Aorta (tissue), 5 donors: ENCODE measurements at places on chromosomes 5 and 9. TPM values are rescaled to one million over a fixed set of nuclear protein-coding genes. Genes with fewer than 3 reads are reported as not detected.
A peak's percentile ranks its signal among the peaks of the same experiment; 100 is the strongest.

DNA sequence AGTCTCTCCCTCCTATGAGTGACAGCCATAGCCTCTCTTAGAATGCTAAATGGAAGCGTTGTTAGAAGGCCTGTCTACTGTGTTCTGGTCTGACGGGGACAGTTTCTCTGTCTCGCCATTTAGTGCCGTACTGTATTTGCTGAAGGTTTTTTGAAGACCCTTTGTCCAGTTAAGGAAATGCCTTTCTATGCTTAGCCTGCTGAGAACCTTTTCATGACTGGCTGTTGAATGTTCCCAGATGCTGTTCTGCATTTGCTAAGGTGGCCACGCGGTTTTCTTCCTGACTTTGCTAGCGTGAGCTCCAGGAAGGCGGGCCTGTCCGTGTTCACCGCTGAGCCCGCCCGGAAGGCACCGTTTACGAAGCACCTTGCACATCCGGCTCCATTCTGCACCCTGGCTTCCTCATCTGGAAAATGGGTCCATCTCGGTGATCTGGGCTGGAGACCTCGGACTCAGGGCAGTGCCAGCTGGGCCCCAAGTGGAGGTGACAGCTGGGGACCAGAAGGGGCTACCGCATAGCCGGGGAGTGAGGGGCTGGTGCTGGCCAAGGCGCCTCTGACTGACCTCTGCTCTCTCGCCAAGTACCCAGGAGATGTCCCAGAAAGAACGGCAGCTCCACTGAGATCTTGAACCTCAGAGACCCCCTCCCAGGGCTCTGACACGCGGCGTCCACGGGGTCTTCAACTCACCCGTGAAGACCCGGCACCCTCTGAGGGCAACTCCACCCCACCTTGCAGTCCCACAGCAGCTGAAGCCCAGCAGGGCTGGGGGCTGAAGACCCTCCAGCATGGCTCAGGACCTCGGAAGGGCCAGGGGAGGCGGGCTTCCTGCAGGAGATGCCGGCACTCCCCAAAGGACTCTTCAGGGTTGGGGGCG lies 52.5 kb upstream of the NKD2 start:
- no peaks in the 10 kb centered on the region for H3K4me1 ChIP-seq
- peak; percentile 34 for DNase-seq
- no peaks in the 10 kb centered on the region for H3K36me3 ChIP-seq
- no peak overlapping the region for H3K4me3 ChIP-seq

DNA sequence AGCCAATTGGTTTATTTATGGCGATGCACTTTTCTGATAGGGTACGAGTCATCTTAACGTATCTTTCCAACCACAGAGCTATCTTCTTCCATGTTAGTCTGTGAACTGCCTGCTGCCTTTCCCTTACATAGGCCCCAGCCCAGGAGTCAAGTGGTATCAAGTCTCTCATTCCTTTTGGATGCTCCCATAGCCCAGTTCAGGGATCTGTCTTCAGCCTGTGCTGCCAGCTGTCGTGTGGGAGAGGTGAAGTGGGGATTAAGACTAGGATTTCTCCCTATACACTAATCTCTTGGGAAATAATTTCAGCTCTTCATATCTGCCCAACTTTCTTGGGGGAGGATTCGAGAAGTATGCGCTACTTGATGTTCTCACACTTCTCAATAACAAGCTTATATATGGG lies 475.7 kb downstream of the EBF1 start:
- no peaks in the 10 kb centered on the region for H3K4me1 ChIP-seq
- no peak overlapping the region for H3K27ac ChIP-seq
- no peaks in the 10 kb centered on the region for H3K27me3 ChIP-seq

DNA sequence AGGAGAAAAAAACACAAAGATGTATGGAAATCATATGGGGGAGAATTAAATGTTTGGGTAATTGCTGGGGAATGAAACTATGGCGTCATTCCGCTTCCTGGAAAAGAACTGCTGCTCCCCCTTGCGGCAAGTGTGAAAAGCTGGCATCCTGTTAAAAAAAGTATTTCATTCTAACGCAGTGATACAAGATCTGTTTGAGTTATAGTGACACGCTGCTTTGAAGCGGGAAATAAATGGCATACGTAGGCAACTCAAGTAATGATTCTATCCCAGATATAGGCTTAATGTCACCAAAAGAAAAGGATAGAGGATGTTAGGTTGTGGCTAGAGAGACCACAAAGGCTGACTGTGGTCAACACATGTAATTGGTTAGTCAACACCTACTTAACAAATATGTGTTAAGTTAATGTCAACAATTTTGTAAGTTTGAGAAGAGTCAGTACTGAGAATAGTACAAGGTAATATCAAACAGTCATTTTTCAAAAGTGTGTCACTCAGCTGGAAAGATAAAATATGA lies 70.2 kb upstream of the ALDH1A1 start:
- no peaks in the 10 kb centered on the region for H3K27me3 ChIP-seq
- peak; percentile 74 for DNase-seq
- H3K4me1 ChIP-seq: no peaks in the 10 kb centered on the region
- no peaks in the 10 kb centered on the region for H3K36me3 ChIP-seq
- H3K27ac ChIP-seq: no peak overlapping the region

GRCh38 chr9:73423891-73424290 lies 272.2 kb downstream of the ANXA1 start:
- no peak overlapping the region for H3K4me3 ChIP-seq
- H3K4me1 ChIP-seq: no peaks in the 10 kb centered on the region
- no peak for DNase-seq
- no peak overlapping the region for H3K27ac ChIP-seq

DNA sequence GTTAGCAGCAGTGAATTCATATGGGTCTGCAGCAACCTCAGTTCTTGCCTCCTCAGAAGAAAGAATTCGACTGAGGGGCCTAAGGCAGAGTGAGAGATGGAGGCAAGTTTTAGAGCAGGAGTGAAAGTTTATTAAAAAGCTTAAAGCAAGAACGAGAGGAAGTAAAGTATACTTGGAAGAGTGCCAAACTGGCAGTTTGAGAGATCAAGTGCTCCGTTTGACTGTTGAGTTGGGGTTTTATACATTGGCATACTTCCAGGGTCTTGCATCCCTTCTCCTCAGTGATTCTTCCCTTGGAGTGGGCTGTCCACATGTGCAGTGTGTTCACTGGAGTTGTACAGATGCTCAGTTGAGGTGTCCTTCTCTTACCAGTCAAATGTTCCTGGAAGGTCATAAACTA lies 203.6 kb downstream of the SPATA31D1 start:
- no peak overlapping the region for H3K27ac ChIP-seq
- H3K36me3 ChIP-seq: no peaks in the 10 kb centered on the region
- H3K27me3 ChIP-seq: no peaks in the 10 kb centered on the region
- H3K4me3 ChIP-seq: no peak overlapping the region
- DNase-seq: no peak

The GDF9 gene
- 0.19 TPM for total RNA-seq
